ENCODE measurements at places on chromosomes 2 and 18.

DNA sequence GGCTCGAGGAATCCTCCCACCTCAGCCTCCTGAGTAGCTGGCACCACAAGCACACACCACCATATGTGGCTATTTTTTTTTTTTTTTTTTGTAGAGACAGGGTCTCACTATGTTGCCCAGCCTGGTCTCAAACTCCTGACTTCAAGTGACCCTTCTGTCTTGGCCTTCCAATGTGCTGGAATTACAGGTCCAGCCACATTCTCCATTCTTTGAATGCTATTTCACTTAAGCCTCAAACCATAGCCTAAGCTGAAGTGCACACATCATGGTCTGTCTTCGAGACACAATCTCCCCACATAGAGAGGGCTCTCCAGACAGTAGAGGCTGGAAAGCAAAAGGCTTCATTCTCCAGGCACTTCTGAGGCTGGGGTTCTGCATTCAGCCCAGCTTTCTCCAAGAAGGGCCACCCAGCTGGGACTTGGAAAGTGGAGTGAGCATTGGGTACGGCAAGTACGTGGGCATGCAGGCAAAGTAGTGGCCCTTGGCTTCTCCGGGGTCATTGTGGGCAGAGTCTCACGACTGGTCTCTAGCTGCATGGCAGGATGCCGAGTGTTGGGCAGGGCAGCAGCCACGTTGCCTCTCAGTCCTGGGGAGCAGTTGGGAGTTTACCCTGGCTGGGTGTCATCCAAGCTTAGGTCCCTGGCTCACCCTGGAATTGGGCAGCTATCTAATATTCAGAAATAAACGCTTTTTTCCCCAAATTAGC lies 78.2 kb upstream of the SMAD7 start:
- no peak overlapping the region for H3K27ac ChIP-seq
- no peaks in the 10 kb centered on the region for H3K27me3 ChIP-seq
- H3K4me3 ChIP-seq = no peak overlapping the region
- no peak for DNase-seq
- no peaks in the 10 kb centered on the region for H3K4me1 ChIP-seq

- no peak overlapping the region for H3K27ac ChIP-seq
- H3K27me3 ChIP-seq = no peaks in the 10 kb centered on the region
- no peak overlapping the region for H3K4me3 ChIP-seq
- no peak for DNase-seq
- no peaks in the 10 kb centered on the region for H3K36me3 ChIP-seq
- no peaks in the 10 kb centered on the region for H3K4me1 ChIP-seq
Observed at GRCh38 chr18:39318008-39318407, 1752.4 kb upstream of the CELF4 start.

DNA sequence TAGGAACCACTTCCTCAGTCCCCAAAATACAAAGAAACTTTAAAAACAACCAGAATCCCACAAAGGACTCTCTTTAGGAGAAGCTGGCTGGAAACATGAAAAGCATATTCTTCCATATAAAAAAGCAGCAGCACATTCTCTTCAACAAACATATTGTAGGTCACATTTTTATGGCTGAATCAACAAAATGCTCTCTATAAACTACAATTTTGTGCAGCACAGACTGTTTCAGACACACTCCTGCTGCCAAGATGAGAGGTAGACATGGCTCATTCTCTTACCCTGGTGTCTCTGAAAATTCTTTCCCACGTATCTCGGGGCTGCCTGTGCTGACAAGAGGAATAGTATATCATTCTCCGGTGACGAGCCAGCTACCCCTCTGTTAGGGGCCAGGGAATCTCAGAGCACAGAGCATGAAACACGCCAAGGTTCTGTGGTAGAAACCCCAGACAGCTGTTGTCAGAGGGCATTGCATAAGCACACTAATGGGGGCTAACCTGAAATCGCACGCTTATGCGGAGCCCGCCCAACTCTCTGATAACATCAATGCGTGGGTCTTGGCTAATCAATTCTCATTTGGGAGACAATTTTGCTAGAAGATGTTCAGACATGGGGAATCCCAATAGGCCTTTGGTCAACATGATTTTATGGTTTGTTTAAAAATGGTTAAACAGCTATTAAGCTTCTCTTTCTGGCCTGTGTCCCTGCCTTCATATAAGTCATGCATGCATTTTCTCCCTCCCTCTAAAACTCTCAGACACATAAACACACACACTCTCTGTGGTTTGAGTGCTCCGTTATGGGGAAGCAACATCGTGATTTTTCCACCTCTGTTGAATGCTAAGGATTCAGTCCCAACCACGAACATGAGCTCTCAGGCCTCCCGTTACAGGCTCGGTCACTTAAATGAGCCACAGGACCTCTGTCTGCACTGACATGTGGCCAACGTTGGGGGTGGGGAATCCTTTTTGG lies 177.5 kb downstream of the INO80D start:
- no peaks in the 10 kb centered on the region for H3K36me3 ChIP-seq
- no peak overlapping the region for H3K27ac ChIP-seq
- no peak for DNase-seq

DNA sequence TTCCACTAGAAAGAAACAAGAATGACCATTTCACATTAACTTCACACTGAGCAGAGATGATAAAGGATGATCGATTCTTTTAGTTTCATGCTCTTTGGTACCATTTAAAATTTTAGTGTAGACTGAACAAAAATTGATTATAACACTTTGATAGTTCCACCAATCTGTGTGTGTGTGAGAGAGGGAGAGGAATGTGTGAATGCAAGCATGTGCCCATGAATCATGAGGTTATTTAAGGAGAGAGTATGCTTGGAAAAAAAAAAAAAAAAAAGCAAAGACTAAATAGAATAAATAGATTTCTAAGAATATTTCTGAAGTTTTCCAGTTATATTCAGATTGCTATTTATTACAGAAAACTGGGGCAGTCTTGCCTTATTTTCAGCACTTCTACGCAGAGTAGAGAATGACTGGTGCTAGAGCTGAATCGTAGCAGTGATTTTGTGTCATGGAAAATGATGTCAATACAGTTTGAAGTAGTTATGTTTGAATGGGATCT lies 900.8 kb downstream of the SLC4A3 start:
- no peak overlapping the region for H3K27ac ChIP-seq
- no peaks in the 10 kb centered on the region for H3K36me3 ChIP-seq
- no peaks in the 10 kb centered on the region for H3K4me1 ChIP-seq
- DNase-seq = no peak

DNA sequence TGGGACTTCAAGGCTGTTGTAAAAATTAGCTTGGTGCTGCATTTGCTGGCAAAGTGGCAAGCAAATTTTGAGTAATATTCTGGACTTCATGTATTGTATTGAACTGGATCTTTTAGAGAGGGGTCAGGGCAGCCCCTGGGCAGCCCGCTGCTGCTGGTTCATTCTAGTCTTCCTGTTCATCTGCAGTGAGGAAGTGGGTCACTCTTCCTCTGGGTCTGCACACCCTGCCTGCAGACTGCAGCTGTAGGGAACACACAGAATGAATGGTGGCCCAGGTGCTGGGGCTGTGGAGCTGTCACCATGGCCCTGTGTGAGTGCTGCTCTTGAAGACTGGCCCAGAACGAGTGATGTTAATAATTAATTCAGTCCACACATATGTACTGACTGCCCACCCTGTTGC lies 9.4 kb downstream of the SH3RF3 start:
- no peaks in the 10 kb centered on the region for H3K27me3 ChIP-seq
- no peak overlapping the region for H3K4me3 ChIP-seq
- no peak for DNase-seq
- no peak overlapping the region for H3K27ac ChIP-seq
- H3K4me1 ChIP-seq = no peaks in the 10 kb centered on the region
